ENCODE measurements at places on chromosomes 4 and X.

- no peak for DNase-seq
Observed at GRCh38 chr4:139986689-139987501, 167.1 kb downstream of the MAML3 start.

DNA sequence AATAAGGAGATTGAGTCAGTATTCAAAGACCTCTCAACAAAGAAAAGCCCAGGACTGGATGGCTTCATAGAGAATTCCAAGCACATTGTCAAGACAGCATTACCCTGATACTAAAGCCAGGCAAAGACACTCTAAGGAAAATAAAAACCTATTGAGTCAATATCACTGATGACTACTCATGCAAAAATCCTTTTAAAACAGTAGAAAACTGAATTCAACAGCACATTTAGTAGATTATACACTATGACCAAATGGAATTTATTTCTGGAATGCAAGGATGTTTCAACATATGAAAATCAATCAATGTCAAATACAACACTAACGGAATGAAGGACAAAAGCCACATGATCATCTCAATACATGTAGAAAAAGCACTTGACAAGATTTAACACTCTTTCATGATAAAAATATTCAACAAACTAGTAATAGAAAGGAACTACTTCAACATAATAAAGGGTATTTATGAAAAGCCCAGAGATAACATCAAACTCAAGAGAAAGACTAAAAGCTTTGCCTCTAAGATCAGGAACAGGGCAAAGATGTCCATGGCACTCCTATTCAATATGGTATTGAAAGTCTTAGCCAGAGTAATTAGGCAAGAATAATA lies 633.3 kb downstream of the ANKRD50 start:
- DNase-seq, result no peak

DNA sequence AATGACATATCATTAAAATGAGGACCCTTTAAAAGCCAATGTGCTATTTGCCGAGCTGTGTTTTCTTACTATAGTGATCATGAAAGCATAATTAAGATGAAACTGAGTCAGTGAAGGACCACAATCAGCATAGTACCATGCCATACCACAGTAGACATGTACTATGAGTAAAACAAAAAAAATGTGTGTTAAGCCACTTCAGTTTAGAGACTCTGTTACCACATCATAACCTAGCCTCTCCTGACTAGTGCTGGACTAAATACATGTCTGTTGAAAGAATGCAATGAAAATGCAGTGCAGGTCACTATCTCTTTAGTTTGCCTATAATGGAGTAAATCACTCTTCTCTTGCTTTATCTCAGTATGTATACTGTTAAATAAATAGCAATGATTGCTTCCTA lies 12.3 kb upstream of the DDX53 start:
- DNase-seq, result no peak

- DNase-seq, result no peak
Observed at GRCh38 chr4:184628103-184628502, 21.1 kb downstream of the CASP3 start.

DNA sequence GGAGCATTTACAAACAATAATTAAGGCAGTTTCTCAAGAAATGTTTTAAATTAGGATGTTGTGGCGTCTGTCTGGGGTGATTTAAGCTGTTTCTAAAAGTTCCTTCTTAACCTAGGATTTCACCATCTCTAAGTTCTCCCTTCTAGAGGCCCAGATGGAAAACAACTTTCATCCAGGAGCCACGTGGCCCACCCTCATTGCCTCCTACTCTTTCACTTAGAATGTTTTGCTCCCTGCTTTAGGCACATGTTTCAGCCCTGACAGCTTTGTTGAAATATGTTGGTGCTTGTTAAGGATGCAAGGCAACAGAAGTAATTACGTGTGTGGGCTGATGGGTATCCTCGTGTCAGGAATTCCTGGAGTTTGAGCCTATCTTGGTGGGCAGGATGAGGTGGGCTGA lies 131.3 kb downstream of the GUCY2F start:
- no peak for DNase-seq

DNA sequence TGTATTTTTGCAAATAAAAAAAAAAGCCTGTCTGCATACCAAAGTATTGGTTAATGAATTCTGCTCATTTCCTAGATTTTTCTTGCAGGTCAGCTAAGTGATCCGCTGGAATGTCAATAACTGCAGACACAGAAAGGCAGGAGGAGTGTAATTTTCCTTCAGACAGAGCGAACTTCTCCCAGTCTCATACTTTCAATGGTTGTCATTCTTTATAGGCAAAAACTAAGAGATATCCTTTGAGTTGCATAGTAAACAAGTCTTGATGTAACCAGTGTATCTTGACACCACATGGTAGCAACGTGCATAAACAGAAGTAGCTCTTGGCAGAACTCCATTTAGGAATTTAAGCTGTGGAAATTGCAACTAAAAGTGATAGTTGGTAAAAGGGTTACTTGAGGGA lies 8.2 kb downstream of the CAPN6 start:
- no peak for DNase-seq

- no peak for DNase-seq
Observed at GRCh38 chr4:100823066-100823992, 305.5 kb upstream of the EMCN start.

GRCh38 chrX:96440941-96441340 lies 243.7 kb upstream of the DIAPH2 start:
- no peak for DNase-seq

GRCh38 chrX:74133156-74133796 lies 170.7 kb upstream of the ZCCHC13 start:
- DNase-seq, result no peak

DNA sequence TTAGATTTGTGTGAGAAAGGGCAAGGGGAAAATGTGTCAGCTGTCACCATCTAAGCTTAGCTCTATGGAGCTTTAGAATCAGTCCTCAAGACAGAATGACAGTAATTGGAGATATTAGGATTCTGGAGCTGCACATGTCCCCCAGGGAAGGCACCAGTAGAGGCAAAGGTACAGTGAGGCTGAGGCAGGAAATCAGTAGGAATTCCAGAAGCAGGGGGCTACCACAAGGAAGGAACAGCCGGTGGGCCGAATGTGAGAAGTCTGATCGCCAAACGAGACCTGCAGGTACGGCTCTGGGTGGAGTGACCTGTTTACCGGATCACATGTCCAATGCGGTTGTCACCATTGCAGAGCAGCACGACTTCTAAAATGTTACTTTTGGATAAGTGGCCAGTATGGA lies 52.6 kb downstream of the RNF150 start:
- no peak for DNase-seq

- DNase-seq, result no peak
Observed at GRCh38 chr4:183335369-183335940, 13.2 kb upstream of the CLDN24 start.

DNA sequence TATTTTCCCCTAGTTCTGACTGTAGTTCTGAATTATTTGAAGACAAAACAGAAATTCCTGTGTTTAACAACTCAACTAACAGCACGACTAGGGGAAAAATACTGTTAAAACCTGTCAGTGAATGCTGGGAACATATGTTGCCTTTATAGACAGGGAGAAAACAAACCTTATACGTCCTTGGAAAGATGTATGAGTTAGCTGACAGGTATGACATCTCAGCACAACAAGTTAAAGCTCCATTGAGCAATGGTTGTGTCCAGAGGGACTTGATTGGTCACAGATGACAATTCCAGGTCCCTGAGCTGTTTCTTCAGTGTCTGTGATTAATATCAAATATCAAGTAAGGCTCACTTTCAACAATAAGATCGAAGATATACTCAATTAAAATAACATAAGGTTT lies 58.2 kb upstream of the DDIT4L start:
- no peak for DNase-seq
